ENCODE measurements at places on chromosomes 16 and 17.

DNA sequence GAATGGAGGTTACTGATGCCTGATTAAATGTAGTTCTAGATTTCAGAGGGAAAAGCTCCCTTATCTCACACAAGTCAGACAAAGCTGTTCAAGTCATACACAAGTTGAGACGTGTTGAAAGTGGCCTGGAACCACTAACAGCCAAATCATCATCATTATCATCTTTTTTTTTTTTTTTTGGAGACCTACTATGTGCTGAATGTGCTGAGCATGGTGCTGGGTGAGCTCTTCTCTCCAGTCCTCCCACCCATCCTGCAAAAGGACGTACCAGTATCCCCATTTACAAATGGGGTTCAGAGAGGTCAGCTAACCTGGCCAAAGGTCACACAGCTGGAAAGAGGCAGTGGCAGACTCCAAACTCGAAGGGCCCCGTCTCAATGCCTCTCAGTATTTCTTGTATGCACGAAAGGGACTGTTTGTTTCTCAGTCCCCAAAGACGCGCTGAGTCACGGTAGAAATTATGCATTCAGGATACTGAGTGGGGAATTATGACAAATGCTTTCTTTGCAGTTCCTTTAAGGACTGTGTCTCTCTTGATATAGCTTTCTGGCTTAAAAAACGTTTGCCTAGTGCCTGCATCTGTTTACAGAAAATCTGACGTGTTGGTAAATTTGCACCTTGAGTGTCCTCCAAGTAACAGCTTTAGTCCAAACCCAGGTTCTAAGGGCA is 235.5 kb downstream of the XYLT1 start:
- no peak for DNase-seq

GRCh38 chr17:58989629-58990028 is 117.1 kb downstream of the TRIM37 start:
- no peak for DNase-seq

DNA sequence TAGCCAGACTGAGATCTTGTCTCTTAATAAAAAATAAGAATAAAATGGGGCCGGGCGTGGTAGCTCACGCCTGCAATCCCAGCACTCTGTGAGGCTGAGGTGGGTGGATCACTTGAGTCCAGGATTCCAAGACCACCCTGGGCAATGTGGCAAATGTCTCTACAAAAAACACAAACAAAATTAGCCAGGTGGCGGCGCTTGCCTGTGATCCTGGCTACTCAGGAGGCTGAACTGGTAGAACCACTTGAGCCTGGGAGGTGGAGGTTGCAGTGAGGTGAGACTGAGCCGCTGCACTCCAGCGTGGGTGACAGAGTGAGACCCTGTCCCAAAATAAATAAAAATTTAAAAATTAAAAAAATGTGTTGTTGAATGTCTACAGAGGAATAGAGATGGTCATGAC is 2.9 kb upstream of the DEF8 start:
- no peak for DNase-seq

- DNase-seq, result no peak
These were observed at the start of gene SLC47A2 for GRCh38 chr17:19716108-19717030. TSS of gene SLC47A2 (minus strand) at chr17:19716584. CDS start at chr17:19716555, 29 bp downstream.

Data from activated naive CD4-positive, alpha-beta T cell (primary cell).